ENCODE measurements at places on chromosomes 6 and 20. TPM values are rescaled to one million over a fixed set of nuclear protein-coding genes. Genes with fewer than 3 reads are reported as not detected.

GRCh38 chr20:23456409-23456808 is 3.7 kb upstream of the CST11 start:
- no peak for DNase-seq

Gene PTCRA
- not detected for total RNA-seq

DNA sequence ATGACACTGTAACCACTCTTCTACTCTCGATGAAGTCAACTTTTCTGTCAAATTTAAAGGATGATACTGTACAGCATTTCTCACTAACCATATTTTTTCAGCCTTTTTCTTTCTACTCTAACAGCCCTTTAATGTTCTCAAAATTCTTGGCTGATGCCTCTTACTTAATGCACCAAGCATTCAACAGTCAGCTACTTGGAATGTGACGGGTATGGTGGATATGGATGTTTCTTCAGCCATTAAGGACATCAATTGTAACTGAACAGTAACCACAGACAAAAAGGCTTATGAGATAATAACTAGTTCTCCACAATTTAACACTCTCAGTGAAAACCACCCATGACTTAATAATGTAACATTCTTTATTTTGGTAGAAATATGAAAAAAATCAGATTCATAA is 467.2 kb upstream of the ZNF337 start:
- peak; percentile 91 for DNase-seq

Gene SIRT5
- 5.9 TPM for total RNA-seq

Gene MYLK4
- 0.29 TPM for total RNA-seq

- no peak for DNase-seq
Measured at GRCh38 chr6:20242397-20242796, 30.1 kb upstream of the MBOAT1 start.

GRCh38 chr6:11784341-11784740 is 5.7 kb upstream of the ADTRP start:
- DNase-seq = no peak

Gene PCK1
- not detected for total RNA-seq

Gene BFSP1
- 3.0 TPM for total RNA-seq

DNA sequence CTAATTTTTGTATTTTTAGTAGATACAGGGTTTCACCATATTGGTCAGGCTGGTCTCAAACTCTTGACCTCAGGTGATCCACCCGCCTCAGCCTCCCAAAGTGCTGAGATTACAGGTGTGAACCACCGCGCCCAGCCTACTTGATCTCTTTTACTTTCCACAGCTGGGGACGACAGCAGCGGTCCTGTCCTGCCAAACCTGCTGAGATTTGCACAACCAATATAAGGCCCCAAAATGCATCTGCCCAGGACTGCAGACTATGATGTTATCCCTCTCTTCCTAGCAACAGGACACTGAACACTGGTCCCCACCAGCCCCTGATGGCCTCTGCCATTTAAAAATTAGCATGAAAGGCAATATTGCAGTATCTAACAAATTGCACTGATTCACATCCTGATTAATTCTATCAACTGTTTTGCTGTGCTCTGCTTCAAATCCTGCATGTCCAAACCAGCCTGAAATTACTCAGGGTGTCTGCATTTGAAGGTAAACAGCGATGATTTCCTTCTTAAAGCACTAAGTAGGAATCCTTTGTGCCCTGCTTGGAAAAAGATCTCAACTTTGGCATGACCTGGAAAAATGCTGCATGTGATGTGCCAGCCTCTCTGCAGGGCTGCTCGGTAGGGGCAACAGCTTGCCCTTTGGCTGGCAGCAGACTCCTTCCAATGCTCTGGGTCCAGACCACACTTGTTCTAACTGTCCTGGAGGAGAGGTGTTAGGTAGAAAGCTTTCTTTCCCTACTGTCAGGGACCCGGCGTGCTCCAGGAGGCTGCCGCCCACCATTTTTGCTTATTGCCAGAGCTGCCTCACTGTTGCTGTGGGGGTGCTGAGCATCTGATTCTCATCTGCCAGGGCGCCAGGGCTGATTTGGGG is 27.4 kb upstream of the PXDC1 start:
- DNase-seq = no peak

GRCh38 chr6:5398530-5398929 is 137.2 kb downstream of the FARS2 start:
- DNase-seq = peak; percentile 39

Measured in RPMI7951 (cell line).